ENCODE measurements at places on chromosomes 2 and 18.

GRCh38 chr2:39606585-39606984 lies 59.1 kb upstream of the TMEM178A start:
- no peak for DNase-seq

- DNase-seq: no peak
These were observed 602.4 kb downstream of the METTL4 start for GRCh38 chr18:1968801-1969498.

DNA sequence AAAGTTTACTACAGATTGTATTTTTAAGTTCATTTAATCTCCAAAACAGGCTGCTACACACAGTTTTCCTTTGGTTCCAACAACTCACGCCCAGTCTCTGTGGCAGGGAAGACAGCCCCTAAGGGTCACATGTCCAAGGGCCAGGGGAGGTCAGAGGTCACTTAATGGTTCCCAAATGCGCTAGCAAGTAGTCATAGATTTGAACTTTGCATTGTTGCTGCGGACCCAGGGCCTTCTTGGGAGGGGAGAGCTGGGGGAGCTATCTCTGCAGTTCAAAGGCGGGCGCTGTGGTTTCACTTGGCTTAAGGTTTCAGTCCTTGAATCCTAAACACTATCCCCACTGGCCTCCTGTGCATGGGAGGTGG lies 74.8 kb upstream of the ZNF532 start:
- DNase-seq: no peak

- DNase-seq: no peak
These were observed 92.9 kb downstream of the PXDN start for GRCh38 chr2:1651121-1652033.

DNA sequence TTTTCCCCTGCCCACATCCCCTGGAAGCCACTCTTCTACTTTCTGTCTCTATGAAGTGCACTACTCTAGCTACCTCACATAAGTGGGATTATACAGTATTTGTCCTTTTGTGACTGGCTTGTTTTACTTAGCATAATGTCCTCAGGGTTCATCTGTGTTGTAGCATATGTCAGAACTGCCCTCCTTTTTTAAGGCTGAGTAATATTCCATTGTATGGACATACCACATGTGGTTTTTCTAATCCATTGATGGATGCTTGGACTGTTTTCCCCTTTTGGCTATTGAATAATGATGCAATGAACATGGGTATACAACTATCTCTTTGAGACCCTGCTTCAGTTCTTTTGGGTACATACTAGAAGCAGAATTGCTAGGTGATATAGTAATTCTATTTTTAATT lies 95.9 kb downstream of the PRKCE start:
- no peak for DNase-seq

DNA sequence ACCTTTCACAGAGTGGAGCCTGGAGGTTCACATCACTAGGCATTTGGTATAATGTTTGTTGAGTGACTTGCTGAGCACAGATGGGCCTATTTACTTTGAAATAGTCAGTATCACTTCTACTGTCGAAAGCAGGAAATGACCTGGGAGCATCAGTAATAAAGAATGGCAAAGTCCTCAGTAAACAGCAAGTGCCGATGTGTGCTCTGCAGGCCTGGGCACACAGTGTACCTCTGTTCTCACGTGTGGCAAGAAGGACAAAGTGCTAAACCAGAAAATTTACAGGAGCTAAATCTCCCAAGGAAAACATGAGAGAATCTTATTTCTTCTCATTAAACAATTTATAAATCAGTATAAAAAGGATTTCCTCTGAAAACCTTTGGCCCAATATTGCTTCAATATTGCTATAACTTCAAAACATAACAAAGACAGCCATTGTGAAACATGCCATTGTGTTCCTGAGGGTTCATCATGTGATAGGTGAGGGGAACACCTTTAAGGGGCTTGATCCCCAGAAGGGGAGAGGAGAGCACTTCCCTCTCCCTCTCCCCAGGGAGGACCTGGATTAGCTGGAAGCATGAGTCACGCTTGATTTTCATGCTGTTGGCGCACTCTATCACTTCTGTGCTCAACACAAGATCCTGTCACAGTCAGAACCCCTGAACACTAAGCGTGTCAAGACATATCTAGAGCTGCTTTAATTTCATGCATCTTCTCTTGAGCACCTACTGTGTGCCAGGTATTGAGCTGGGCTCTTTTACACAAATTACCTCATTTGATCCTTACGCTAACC lies 131.5 kb upstream of the SMAD2 start:
- DNase-seq: no peak

GRCh38 chr2:1310866-1311265 lies 102.4 kb upstream of the TPO start:
- DNase-seq: no peak

DNA sequence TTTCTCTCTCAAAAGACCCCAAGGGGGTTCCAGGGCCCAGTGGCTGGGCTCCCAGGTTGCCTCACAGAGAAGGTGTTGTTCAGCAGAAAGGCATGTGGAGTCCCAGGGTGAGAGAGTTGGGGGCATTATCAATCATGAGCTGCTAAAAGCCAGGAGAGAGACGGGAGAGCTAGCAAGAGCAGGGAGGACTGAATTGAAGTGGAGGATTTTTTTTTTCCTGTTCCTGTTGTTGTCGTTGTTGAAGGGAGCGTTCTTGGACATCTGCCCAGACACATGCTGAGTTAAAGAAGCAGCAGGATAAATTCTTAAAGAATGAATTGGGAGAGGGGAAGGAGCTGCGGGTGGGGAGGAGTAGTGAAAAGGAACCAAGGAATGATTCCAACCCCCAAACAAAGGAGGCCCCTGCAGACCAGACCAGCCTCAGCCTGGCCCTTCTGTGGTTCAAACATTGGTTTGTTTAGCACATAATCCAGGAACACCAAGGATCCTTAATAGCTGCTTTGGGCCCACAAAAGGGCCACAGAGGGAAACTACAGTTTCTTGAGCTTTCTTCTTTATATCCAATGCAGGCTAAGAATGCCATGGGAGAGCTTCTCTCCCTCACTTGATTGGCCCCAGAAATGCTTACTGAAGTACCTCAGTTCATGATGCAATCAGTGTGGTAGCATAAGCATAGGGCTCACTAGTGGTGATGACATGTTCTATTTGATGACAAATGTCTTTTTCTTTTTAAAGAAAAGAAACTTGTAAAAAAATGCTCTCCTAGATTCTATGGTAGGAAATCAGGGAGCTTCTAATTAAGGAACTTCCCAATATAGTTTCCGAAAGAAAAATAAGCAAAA lies 146.0 kb downstream of the SETBP1 start:
- no peak for DNase-seq

GRCh38 chr2:12811916-12812315 lies 95.2 kb downstream of the TRIB2 start:
- no peak for DNase-seq

DNA sequence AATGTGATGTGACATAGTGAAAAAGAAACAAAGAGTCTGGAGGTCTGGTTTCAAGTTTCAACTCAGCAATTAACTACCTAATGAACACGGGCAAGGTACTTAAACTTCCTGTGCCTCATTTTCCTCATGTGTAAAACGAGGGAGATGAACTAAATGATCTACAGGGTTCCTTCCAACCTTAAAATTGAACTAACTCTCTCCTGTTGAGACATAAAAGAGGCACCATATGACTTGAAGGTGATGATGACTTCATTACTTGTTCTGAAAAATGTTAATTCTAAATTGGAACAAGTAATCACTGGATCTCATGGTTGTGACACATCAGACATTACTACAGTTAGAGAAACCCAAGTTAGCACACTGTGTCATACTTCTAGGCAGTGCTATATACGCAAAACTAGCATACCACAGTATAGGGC lies 8.9 kb upstream of the REL start:
- no peak for DNase-seq

GRCh38 chr2:210558708-210559107 lies 2.3 kb downstream of the CPS1 start:
- no peak for DNase-seq

DNA sequence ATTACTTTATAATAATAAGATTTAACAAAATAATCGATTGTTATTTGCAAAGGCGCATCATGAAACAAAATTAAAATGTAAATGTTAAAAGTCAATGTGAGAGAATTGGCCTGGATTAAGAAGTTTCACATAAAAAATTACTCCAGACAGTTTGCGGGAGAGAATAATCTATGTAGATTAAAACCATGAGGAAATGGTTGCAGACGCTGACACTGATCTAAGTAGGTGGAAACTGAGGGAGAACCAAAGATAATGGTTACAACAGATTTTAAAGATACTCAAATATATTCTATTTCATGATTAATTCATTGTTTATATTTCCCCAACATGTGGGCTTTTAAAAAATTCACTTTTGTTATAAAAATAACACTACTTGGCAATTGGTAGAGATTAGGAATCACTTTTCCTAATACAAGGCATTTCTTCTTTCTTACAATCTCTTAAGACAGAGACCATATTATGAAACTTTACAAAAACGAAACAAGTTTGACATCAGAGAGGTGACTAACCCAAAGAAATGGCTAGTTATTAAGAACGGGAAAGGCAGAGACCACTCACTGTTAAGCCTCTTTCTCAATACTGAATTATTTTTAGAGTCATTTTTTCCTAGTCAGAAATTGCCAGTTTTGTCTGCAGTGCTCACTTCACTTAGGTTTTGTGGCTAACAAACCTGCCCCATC lies 1.6 kb downstream of the KANSL1L start:
- no peak for DNase-seq
